Activated CD4-positive, alpha-beta memory T cell treated with anti-CD3 and anti-CD28 coated beads, Interleukin-2, amount 10 ng/mL, durations not matched to agents 7 days and 5 days (primary cell): ENCODE measurements at places on chromosomes 16 and 17. TPM values are rescaled to one million over a fixed set of nuclear protein-coding genes. Genes with fewer than 3 reads are reported as not detected.

Gene SMIM36
- not detected for total RNA-seq

Gene HOXB1
- not detected for total RNA-seq

Gene NPIPB2
- 8.1 TPM for total RNA-seq

Gene KRT25
- total RNA-seq: not detected

Gene SMIM22
- total RNA-seq: not detected

Gene FOXC2
- total RNA-seq: not detected

Gene SOCS1
- total RNA-seq: 136 TPM

Gene HOXB8
- total RNA-seq: not detected

Gene PLXDC1
- 7.3 TPM for total RNA-seq

Gene TBC1D3C
- not detected for total RNA-seq

Gene FOXL1
- not detected for total RNA-seq

Gene KRTAP2-2
- total RNA-seq: not detected

DNA sequence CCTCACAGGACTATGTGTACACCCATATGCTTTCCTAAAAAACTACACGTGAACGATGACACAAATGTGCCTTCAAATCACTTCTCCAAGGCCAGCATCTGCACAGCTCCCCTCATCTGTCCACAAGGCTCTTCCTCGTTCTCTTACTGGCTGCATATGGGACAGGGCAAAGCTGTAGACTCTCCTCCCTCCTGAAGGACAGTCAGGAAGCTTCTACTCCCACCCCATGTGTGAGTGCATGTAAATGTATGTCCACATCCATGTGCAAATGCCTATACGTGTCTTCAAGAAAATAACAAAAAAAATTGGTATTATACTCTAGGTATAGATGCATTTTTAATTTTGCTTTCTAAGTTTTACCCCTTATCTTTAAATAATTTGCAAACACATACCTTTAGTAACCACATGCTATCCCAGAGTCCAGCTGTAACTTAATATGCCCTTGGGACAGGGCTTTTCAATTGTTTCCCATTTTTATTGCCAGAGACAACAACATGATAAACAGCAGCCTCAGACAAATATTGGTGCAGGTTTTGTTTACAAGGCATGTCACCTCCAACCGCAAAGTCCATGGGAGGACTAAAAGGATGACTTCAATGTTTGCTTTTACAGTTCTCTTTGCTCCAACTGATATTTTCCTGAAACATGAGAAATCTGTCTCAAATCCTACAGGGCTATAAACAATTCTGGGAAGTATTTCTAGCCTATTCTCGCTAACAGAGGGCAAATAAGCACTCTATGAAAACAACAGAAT lies 31.6 kb upstream of the FAAP100 start:
- no peaks in the 10 kb centered on the region for H3K27me3 ChIP-seq
- H3K4me1 ChIP-seq: peaks cover 1% of the 10 kb centered on the region

GRCh38 chr16:53611179-53611696 lies 92.4 kb downstream of the RPGRIP1L start:
- H3K27ac ChIP-seq: no peak overlapping the region
- no peak for DNase-seq
- H3K4me3 ChIP-seq: no peak overlapping the region
- H3K36me3 ChIP-seq: no peaks in the 10 kb centered on the region

GRCh38 chr17:7862692-7863437 lies 5.1 kb downstream of the CYB5D1 start:
- H3K4me1 ChIP-seq: peaks cover 11% of the 10 kb centered on the region
- H3K27me3 ChIP-seq: no peaks in the 10 kb centered on the region
- no peak overlapping the region for H3K27ac ChIP-seq
- no peak for DNase-seq
- peaks cover 22% of the 10 kb centered on the region for H3K36me3 ChIP-seq
- H3K4me3 ChIP-seq: no peak overlapping the region

- peaks cover 49% of the 10 kb centered on the region for H3K36me3 ChIP-seq
- no peaks in the 10 kb centered on the region for H3K4me1 ChIP-seq
- no peaks in the 10 kb centered on the region for H3K27me3 ChIP-seq
- no peak overlapping the region for H3K27ac ChIP-seq
Observed at GRCh38 chr17:82931699-82932517, 92.1 kb upstream of the ZNF750 start.

DNA sequence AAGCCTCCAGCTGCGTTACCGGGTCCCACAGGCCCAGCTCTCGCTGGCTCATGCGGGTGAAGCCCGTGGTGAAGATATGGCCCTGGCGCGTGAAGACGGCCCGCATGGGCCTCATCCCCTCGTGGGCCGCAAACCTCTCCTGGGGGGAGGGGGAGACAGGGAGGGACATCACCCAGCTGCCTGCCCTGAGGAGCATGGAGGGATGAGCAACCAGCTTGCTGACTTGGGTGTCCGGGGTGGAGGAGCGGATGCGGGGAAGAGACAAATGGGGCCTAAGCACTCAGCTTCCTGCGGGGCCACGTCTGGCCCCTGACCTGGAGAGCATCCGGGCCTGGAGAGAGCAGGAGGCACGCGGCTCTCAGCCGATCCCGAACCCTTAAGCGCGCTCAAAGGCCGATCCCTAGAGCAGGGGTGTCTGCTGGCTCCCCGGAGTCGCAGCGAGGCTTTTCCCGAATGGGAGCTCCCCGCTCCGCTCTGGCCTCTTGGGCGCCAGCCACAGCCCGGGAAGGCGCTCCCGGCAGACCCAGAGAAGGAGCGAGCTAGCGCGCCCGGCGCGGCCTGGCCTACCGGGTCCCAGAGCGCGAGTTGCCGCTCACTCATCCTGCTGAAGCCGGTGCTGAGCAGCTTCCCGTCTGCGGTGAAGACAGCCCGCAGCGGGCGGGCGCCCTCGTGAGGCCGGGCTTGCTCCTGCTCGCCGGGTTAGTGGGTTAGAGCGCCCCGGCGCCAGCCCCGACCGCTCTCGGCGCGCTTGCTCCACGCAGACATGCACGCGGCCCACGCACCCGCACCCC lies 5.0 kb downstream of the CORO6 start:
- peaks cover 58% of the 10 kb centered on the region for H3K4me1 ChIP-seq
- H3K27me3 ChIP-seq: peaks cover 24% of the 10 kb centered on the region
- peak; percentile 92 for DNase-seq
- peak overlapping the region; percentile 75 for H3K4me3 ChIP-seq

GRCh38 chr17:10197362-10197720 lies 1.1 kb downstream of the GAS7 start:
- peaks cover 29% of the 10 kb centered on the region for H3K27me3 ChIP-seq
- peaks cover 11% of the 10 kb centered on the region for H3K36me3 ChIP-seq
- no peak overlapping the region for H3K4me3 ChIP-seq
- DNase-seq: no peak

GRCh38 chr16:82999711-83000110 lies 372.9 kb downstream of the CDH13 start:
- H3K4me1 ChIP-seq: no peaks in the 10 kb centered on the region
- H3K4me3 ChIP-seq: no peak overlapping the region
- no peak overlapping the region for H3K27ac ChIP-seq
- H3K36me3 ChIP-seq: no peaks in the 10 kb centered on the region

DNA sequence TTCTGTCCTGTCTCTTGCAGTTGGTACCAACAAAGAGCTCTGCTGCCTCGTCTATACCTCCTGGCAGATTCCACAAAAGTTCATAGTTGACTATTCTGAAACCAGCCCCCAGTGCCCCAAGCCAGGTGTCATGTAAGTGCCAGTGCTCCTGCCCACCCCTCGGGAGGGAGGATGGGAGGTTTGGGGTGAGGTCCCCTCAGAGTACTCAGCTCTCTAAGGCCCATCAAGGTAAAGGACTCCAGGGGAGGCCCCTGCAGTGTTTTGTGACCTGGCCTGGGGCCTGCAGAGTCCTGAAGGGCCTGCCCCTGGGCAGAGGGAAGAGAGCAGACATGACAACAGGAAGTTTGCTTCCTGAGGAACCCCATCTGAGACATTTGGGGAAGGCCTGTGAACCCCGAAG lies 6.4 kb downstream of the CCL18 start:
- H3K4me1 ChIP-seq: peaks cover 45% of the 10 kb centered on the region
- H3K27ac ChIP-seq: no peak overlapping the region
- peaks cover 5% of the 10 kb centered on the region for H3K27me3 ChIP-seq

GRCh38 chr17:10574324-10574723 lies 24.9 kb upstream of the MYH2 start:
- H3K4me1 ChIP-seq: no peaks in the 10 kb centered on the region
- no peak overlapping the region for H3K27ac ChIP-seq
- no peaks in the 10 kb centered on the region for H3K36me3 ChIP-seq
- H3K4me3 ChIP-seq: no peak overlapping the region

DNA sequence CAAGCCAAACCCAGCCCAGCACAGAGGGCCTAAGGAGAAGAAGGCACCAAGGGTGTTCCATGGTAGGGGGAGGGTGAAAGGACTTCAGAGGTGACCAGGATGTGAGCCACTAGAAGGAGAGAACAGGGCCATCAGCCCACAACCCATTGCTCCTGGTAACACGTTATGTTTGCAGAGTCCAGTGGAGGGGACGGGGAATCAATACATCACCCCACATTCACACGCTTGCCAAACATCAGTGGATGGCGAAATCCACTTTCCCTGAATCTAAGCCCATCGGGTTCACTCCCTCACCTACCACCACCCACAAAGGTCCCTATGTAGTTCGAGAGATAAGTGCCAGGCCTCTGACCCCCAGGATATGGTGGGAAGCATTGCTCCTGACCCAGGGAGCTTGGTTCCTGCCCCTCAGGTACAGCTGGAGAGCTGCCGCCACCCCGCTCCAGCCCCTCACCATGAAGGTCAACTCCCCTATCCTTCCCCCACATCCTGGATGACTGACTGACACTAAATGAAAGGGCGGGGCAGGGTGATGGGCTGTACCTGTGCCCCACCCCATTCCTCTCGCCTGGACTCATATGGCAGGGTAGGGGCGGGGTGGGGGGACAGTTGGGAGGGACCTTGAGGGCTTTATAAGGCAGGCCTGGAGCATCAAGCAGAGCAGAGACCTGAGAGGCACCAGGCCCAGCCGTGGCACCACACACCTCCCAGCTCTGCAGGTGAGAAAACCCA lies at the start of gene GAST:
Gene GAST (plus strand): TSS at position 663 of the 732 bp plus-strand sequence. CDS start 3,106 bp downstream, outside the sequence.
- no peak within 1 kb of the TSS for H3K27ac ChIP-seq
- DNase-seq: no peak
- H3K36me3 ChIP-seq: no peaks in the 10 kb centered on the region
- no peak within 1 kb of the TSS for H3K4me3 ChIP-seq
- H3K4me1 ChIP-seq: peaks cover 5% of the 10 kb centered on the region
- peaks cover 23% of the 10 kb centered on the region for H3K27me3 ChIP-seq

- H3K36me3 ChIP-seq: peaks cover 86% of the 10 kb centered on the region
- H3K27ac ChIP-seq: peak overlapping the region; percentile 61
- H3K27me3 ChIP-seq: no peaks in the 10 kb centered on the region
- H3K4me1 ChIP-seq: peaks cover 95% of the 10 kb centered on the region
Observed at GRCh38 chr16:27323781-27324561, 10.2 kb downstream of the IL4R start.

DNA sequence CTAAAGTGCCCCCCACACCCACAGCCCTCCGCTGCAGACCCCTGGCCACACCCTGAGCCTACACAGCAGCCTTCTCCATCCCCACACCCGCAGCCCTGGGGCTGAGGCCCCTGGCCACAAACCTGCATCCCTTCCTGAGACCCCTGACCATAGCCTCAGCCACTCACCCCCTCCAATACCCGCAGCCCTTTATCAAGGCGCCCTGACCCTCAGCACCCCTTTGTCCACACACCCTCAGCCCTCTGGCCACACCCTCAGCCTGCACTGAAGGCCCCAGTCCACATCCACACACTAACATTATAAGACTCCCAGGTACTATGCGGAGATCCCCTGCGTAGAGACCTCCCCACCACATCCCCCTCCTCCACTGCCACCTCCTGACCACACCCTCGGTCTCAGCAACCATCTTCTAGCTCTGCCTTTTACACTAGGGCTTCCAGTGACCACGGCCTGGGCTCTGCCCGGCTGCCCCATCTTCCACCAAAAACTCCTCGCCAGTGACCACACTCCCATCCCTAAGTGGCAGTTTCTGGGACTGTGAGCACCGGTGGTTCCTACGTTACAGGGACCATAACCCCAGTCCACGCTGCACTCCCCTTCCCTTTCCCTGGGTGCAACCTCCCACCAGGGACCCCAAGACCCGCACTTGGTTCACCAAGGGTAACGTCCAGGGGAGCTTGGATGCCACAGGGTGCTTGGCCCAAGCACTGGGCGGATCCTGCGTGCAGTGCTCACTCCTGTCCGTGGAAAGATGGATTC lies 818 bp downstream of the TPPP3 start:
- H3K4me1 ChIP-seq: peaks cover 5% of the 10 kb centered on the region
- H3K4me3 ChIP-seq: no peak overlapping the region
- no peaks in the 10 kb centered on the region for H3K36me3 ChIP-seq
- no peak for DNase-seq

- no peaks in the 10 kb centered on the region for H3K36me3 ChIP-seq
- no peak for DNase-seq
- no peak overlapping the region for H3K27ac ChIP-seq
- peaks cover 2% of the 10 kb centered on the region for H3K27me3 ChIP-seq
Observed at GRCh38 chr16:25317732-25318316, 60.2 kb upstream of the ZKSCAN2 start.

- no peak overlapping the region for H3K4me3 ChIP-seq
- H3K27ac ChIP-seq: no peak overlapping the region
- H3K27me3 ChIP-seq: no peaks in the 10 kb centered on the region
- H3K4me1 ChIP-seq: no peaks in the 10 kb centered on the region
Observed at GRCh38 chr17:73856556-73856955, 212.3 kb upstream of the SDK2 start.

GRCh38 chr17:74759243-74759801 lies 10.9 kb downstream of the NHERF1 start:
- H3K27me3 ChIP-seq: no peaks in the 10 kb centered on the region
- H3K36me3 ChIP-seq: peaks cover 45% of the 10 kb centered on the region
- peak overlapping the region; percentile 79 for H3K27ac ChIP-seq
- peak; percentile 82 for DNase-seq

GRCh38 chr16:1309888-1310831 lies 724 bp downstream of the UBE2I start:
- peak overlapping the region; percentile 100 for H3K4me3 ChIP-seq
- H3K27ac ChIP-seq: peak overlapping the region; percentile 94
- no peaks in the 10 kb centered on the region for H3K27me3 ChIP-seq
- H3K36me3 ChIP-seq: peaks cover 30% of the 10 kb centered on the region
- DNase-seq: peak; percentile 63

DNA sequence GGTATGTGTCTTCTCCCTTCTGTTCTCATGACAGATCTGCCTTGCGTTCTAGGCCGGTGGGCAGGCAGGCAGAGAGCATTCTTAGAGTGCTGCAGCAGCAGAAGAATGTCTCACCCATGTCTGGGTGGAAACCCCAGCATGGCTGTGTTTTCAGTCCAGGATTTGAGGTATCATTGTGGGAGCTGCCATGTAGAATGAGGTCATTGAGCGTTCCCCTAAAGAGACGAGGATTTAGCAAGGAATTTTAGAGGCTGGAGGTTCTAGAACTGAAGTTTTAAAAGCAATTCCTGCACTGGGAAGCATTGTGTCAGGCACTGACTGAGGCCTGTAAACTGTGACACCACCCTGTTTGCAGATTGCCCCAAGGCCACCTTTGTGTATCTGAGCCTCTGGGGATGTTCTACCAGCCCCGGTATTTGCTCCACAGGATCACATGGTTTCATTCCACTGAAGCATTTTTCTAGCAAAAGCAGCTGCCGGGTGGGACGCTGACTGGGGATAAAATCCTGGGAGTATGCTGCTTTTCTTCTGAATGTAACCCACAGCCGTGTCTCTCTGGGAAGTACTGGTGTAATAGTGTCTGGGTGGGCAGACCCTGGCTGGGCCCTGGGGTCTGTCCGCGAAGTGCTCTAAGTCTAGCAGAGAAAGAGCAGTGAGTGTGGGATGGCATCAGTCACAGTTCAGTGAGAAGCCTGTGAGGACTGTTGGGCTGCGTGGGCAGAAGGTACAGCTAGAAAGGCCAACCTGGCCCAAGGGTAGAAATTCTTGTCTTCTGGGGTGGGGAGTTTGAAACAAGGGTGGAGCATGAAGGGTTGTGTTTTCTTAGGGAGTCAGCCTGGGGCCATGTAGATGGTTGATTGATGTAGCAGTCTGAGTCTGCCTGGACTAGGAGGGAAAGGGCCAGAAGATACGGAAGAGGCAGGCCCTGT lies 30.2 kb downstream of the PLCD3 start:
- no peaks in the 10 kb centered on the region for H3K4me1 ChIP-seq
- no peak overlapping the region for H3K4me3 ChIP-seq
- H3K36me3 ChIP-seq: peaks cover 72% of the 10 kb centered on the region
- no peak for DNase-seq
- no peaks in the 10 kb centered on the region for H3K27me3 ChIP-seq
- H3K27ac ChIP-seq: no peak overlapping the region
